Foreskin keratinocyte (primary cell): ENCODE measurements at places on chromosomes 1 and 21. TPM values are rescaled to one million over a fixed set of nuclear protein-coding genes. Genes with fewer than 3 reads are reported as not detected.

PEAR1 gene
- 6.6 and 7.3 TPM in 2 replicates for total RNA-seq

B3GALT2 gene
- not detected in 2 replicates for total RNA-seq

MAN1C1 gene
- 0.07 TPM in 2 replicates for total RNA-seq

TMEM222 gene
- total RNA-seq, result 31.5 and 34.6 TPM in 2 replicates
